MG63 (cell line): ENCODE measurements at places on chromosomes 4 and X. TPM values are rescaled to one million over a fixed set of nuclear protein-coding genes. Genes with fewer than 3 reads are reported as not detected.
A peak's percentile ranks its signal among the peaks of the same experiment; 100 is the strongest.

GJB1 gene
- not detected in 2 replicates for total RNA-seq

RIPPLY1 gene
- total RNA-seq: 2.4 TPM in 1 of 2 replicates, not detected in the other

C4orf17 gene
- total RNA-seq: not detected in 2 replicates

GPR173 gene
- 0.63 TPM in 1 of 2 replicates, not detected in the other for total RNA-seq

SLC9B1 gene
- 1.5 and 2.3 TPM in 2 replicates for total RNA-seq

HMGB3 gene
- total RNA-seq: 7.0 and 11.8 TPM in 2 replicates

PRRG3 gene
- not detected in 2 replicates for total RNA-seq

TKTL2 gene
- not detected in 2 replicates for total RNA-seq

PPP4R3C gene
- not detected in 2 replicates for total RNA-seq

JADE1 gene
- 15.5 and 16.4 TPM in 2 replicates for total RNA-seq

GRCh38 chrX:71450433-71451106 is 82.3 kb upstream of the OGT start:
- DNase-seq: no peak

GRCh38 chr4:68599150-68599549 is 23.0 kb upstream of the UGT2B17 start:
- DNase-seq: no peak

DNA sequence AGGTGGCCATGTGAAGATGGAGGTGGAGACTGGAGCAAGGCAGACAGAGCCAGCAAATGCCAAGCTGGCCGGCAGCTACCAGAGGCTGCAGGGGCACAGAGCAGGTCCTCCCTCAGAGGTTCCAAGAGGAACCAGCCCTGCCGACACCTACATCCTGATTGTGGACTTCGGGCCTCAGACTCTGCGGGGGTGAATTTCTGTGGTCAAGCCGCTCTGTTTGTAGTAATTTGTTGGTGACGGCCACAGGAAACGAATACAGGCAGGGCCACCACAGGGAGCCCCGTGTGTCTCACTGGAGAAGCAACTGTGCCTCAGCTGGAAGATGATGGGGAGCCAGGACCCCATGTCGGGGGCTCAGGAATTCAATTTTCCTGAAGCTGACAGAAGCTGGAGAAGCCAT is 28.3 kb downstream of the ZFYVE28 start:
- no peak for DNase-seq

DNA sequence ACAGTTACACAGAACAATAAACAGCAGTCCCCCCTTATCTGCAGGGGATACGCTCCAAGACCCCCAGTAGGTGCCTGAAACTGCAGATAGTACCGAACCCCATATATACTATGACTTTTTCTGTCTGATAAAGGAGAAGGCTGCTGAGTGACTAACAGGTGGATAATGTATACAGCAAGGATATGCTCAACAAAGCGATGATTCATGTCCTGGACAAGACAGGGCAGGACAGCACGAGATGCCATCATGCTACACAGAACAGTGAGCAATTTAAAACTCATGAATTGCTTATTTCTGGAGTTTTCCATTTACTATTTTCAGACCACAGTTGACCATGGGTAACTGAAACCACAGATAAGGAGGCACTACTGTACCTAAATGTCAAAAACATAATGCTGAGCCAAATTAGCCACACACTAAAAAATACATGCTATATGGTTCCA is 76.1 kb downstream of the MANBA start:
- DNase-seq: peak; percentile 61

DNA sequence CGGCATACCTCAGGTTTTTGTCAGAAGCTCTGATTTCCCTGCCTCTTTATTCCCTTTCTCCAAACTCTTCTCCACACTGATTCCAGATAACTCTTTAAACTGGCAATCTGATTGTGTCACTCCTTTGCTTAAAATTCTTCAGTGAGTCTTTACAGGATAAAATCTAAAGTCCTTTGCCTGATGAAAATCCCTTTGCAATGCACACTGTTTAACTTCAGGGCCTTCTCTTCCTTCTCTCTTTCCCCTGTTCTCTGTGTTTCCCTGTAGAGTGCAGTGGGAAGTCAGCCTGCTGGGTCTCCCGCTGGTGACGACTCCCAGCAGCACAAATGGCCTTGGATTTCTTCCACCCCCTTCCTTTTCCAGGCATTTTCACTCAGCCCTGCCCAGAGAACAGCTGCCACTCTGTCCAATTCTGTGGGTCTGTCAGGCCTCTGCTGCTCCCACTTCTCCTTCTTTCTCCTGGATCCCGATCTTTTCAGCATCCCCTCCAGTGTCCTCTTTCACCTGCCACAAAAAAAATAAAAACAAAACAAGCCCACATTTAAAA is 189.9 kb upstream of the NWD2 start:
- no peak for DNase-seq

GRCh38 chr4:188308142-188308541 is 168.9 kb downstream of the TRIML1 start:
- DNase-seq: no peak

DNA sequence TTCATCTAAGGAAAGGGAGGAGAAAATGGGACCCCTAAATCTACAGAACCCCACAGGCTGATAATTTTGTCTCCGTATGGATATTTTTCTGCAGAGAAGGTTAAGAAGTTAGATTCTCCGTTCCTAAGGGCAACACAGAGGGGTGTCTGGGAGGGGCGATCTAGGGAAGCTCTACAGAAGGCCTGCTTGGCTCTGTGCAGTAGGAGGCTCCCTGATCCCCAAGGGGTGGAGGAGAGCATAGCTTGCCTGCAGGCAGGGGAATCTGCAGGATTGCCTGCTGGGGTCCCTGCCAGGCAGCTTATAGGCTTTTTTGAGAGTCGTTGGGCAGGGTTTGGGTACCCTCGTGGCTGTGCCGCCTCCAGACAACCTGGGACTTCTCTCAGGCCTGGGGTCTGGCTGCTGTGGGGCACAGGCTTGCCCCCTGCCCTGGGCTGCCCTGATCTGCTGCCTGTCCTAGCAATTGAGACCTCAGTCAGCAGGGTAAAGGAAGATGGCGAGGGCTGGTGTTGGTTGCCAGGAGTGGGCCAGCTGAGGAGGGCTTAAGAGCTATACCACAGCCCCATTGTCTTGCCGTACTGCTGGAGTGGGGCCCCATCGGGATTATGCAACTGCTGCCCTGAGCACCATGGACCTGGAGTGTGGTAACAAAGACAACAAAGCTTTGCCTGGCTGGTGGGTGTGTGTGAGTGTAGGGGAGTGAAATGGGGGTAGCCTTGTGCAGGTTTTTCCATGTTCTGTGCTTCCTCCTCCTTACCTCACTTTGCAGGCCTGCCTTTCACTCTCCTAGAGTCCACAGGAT is 74.1 kb downstream of the EFNB1 start:
- no peak for DNase-seq

GRCh38 chr4:3874028-3874415 is 107.8 kb downstream of the ADRA2C start:
- no peak for DNase-seq

- no peak for DNase-seq
Measured at GRCh38 chr4:148258535-148258934, 183.7 kb downstream of the NR3C2 start.

- peak; percentile 35 for DNase-seq
Measured at GRCh38 chr4:42653626-42654560, 3.0 kb downstream of the ATP8A1 start.

DNA sequence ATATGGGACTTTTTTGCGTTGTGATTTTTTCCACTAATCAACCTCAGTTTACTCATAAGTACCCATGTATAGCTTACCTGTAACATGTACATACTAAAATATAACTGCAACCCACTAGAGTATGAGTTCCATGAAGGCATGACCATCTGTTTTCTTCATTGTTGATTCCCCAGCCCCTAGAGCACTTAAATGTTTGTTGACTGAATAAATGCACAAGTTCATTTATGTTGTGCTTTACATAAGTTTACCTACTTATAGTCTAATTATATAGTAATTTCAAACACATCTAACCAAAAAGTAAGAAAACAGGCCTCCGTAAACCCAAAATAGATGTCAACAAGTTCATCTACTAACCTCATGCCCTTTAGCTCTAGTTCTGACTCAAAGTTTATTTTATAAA is 34.7 kb downstream of the DCHS2 start:
- DNase-seq: no peak

- no peak for DNase-seq
Measured at GRCh38 chrX:17628976-17629375, 108.3 kb upstream of the SCML1 start.

DNA sequence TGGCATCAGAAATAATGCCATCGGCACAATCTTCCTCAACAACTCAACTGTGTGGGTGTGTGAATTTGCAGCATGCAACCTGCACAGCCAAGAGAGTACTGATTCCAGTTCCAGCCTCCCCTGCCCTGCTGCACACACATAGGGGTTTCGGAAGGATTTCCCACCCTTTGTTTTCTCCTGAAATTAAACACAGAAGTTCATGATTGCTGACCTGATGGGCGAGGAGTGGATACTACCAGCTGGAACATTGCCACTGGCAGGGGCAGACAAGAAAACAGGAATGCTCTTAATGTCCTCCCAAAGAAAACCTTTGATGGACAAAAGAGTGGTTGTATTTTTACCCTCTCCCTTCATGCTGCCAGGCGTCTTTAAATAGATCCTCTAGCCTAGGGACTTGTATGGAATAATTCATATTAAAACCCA is 4.8 kb downstream of the NDP start:
- no peak for DNase-seq

- no peak for DNase-seq
Measured at GRCh38 chr4:108902769-108903168, 139.9 kb upstream of the ETNPPL start.

DNA sequence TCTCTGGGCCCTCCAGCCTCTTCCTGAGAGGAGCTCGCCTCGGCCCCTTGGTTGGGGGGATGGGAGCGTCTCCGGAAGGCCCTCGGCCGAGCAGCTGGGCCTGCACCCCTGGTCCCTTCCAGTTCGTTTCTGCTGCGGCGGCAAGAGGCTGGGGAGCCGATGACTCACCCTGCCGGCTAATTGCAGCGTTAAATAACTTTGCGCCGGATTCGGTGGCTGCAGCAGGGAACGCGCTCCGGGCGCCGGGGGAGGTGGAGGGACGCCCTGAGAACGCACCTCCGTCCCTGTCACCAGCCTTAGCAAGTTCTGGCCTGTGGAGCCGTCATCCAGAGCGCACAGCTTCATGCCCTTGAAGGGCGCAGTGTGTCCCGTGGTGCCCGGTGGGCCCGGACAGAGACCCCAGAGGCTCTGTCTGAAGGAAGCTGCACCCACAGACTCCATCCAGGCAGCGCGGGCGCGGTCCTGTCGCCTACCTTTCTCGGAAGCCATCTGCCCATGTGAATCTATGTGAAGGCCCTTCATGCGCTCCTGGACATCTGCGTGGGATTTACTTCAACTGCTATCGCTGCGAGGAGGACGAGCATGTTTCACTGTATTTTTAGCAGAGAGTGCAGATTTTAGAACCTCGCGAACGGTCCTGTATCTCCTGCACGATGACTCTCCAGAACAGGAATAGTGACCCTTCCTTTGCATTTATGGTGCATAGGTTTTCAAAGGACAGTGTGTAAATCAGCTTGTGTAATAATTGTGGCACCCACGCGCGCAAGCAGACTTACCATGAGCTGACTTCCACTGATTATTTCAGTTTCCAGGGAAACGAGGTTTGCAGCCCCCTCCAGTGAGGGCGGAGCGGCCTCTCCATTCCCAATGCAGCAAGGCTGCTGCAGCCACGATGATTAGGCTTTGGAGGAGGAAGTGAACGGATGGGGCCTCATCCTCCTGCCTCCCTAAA is 1.7 kb upstream of the TMEM271 start:
- peak; percentile 9 for DNase-seq
